T-helper 22 cell (primary cell): ENCODE measurements at places on chromosomes 1 and 21.
A peak's percentile ranks its signal among the peaks of the same experiment; 100 is the strongest.

DNA sequence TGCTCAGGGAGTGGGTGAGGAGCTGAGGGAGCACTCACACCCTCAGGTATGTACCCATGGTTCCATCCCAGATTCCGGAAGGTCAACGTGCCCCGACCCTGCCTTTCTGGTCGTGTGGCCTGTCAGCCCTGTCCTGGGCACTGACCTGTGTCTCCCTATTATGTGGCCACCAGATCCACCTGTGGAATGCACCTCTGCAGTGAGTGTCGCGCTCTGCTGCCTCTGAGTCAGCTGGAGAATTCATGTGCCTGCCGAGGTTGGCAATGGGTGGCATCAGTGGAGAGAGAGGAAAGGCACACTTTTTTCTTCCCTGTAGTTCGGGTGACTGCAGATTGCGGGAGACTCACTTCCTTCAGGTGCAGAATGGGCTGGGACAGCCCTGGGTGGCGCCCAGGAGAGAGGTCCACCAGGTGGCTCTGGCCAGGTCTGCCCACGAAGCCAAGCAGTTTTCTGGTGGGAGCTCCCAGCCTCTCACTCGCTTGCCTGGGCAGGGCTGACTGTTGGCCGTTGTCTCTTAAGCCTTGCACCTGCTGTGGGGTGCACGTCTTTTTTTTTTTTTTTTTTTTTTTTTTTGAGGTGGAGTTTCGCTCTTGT is 176.1 kb upstream of the TMEM51 start:
- no peak for DNase-seq

GRCh38 chr1:81437213-81437612 is 363.5 kb upstream of the ADGRL2 start:
- DNase-seq: no peak

- no peak for DNase-seq
Observed at GRCh38 chr1:182444497-182444896, 5.4 kb upstream of the RGSL1 start.

DNA sequence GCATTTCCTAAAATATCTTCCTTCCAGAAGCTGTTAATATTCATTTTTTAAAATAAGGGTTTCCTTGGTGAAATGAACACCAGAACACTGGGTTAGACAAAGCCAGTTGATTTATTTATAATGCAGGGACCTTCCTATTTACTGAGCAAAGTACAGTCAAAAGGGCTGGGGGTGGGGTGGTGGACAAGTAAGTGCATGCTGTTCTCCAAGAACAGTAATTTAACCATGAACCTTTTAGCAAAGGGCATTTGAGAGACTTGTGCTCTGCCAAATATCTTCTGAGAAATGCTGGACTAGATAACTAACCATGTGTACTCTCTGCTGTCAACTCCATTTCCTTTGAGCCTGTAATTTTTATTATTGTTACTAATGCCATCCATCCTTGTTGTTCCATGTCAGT is 100.2 kb downstream of the OMA1 start:
- DNase-seq: no peak

- no peak for DNase-seq
Observed at GRCh38 chr1:223010582-223011504, 132.2 kb downstream of the TLR5 start.

DNA sequence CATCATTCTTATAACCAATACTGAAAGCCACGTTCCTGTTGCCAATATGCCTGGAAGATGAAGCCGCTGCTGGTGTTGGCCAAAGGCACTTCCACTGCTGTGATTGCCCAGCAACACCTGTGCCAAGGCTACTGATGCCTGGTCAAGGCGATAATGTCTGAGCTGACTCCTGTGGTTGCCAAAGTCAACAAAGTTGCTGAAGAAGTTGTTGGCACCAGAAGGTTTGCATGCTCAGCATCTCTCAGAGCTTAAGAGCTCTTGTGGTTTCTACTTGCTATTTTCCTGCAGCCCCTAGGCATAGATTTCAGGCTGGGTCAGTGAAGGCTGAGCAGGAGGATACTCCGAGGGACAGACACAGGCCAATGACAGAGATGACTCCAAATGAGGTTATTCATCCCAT is 63.4 kb upstream of the RAB3GAP2 start:
- no peak for DNase-seq

DNA sequence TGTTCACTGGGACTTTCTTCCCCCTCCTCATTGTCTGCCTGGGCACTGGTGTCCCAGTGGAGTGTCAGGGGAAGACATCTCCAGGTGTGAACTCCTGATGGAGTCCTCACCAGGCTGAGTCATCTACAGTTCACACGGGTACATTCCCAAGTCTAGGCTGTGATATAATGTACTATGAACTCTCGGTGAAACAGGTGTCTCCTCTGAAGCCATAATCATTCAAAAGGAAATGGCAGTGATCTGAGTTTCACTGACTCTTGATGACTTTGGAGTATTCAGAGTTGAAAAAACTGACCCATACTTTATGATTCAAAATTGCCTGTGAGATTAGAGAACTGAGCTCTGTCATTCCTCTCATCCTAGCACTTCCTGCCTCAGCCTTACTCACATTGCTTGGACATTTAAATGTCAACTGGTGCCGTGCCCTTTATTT is 9.1 kb downstream of the LAMC2 start:
- no peak for DNase-seq

- peak; percentile 36 for DNase-seq
Observed at GRCh38 chr1:6448749-6449631, 17.0 kb downstream of the TNFRSF25 start.

DNA sequence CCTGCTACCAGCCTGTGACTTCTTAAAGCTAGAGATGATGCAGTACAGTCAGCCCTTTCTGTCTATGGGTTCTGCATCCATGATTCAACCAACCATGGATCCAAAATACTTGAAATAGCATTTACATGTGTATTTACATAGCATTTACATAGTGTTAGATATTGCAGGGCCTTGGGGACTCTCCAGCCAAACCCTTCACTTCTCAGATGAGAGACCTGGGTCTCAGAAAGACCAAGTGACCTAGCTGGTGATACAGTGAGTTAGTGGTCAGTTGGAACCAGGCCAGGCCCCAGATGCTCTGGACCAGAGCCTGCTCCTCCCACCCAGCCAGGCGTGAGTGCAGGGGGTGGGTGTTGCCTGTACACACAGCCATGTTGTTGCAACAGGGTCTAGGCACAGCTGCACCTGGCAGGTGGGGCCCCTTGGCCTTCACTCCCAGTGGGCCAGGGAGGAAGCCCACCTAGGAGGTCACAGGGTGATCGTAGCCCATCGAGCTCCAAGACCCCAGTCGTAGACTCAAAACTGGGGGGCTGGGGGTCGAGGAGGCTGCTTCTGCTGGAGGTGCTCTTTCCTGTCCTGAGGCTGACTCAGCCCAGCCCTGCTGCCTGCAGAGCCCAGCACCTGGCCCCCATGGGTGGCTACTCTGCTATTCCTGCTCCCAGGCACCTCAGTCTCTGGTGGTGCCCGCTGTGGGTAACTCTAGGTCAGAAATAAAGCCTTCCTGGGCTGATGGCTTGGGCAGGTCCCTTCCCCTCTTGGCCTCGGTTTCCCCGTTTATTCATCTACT is 7.7 kb downstream of the TMEM61 start:
- DNase-seq: no peak

GRCh38 chr1:201740670-201741111 is 88.3 kb upstream of the IPO9 start:
- DNase-seq: no peak

GRCh38 chr21:44907966-44908895 is 12.5 kb downstream of the ITGB2 start:
- DNase-seq: no peak

GRCh38 chr1:228047183-228047466 is 35.4 kb upstream of the ARF1 start:
- no peak for DNase-seq

- no peak for DNase-seq
Observed at GRCh38 chr1:227885135-227885647, 62.5 kb downstream of the WNT9A start.

DNA sequence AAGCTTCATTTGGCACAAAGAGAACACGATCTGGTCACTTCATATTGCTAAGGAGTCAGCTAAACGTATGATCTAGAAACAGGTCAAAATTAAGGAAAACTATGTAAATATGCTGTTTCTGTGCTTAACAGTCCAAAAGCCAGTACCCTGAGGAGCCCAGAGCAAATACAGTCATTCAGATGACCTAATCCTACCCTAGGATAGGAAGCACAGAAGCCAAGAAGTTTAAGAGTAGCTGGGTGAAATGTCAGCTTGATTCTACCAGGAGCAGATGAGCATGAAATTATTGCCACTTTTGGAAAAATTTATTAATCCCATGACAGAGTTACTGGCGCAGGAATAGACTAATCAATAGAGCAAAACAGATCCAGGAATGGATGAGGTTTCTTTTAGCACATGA is 18.3 kb downstream of the SORT1 start:
- no peak for DNase-seq

DNA sequence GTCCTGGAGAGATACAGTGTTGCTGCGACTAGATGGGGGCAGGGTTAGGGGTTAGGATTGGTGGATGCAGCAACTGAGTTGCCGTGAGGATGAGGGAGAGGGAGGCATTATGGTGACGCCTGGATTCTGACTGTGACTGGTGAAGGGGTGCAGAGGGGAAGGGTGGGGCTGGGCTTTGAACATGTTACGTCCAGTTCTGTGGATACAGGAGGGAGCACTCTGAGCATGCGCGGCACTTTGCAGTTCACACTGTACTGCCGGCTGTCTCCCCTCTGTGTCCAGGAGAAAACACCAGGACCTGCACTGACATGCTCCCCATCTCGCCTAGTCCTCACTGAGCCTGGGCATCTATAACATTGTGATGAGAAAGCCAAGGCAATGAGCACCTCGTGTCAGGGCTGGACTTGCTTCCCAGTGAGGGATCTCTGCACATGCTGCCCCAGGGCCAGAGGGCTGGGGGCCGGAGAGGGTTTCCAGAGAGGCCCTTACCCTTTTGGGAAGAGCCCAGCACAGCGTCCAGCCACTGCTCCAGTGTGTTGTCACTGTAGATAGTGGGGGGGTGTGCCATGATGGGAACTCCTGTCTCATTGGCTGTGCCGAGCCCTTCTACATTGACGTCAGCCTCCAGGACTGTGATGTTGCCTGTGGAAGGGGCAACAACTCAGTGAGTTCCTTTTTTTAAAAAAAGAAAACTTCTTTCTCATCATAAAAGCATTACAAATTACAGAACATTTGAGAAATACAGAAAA is 7.6 kb downstream of the FAM151A start:
- no peak for DNase-seq

GRCh38 chr1:201747261-201747660 is 81.7 kb upstream of the IPO9 start:
- no peak for DNase-seq

- DNase-seq: no peak
Observed at GRCh38 chr1:230950404-230950803, 28.3 kb downstream of the TTC13 start.

- DNase-seq: no peak
Observed at GRCh38 chr1:178494569-178494971, 2.2 kb downstream of the CLEC20A start.

DNA sequence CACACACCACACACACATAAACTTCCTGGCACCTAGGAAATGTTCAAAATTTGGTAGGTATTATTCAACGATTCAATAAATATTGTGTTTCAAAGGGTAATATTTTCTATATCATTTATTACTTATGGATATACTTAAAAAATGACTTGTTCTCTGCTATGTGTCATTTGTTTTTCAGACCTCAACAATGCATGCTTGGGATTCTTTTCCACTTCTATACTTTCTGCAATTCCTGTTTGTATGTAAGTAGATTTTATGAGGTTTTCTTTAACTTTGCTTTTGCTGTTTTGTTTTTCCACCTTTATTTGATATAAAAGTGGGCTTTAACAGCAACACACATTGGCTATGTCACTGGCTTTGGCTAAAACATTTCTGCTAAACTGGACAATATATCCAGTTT is 3.5 kb downstream of the CEP170 start:
- no peak for DNase-seq

GRCh38 chr1:45282351-45282750 is 44.3 kb upstream of the HPDL start:
- DNase-seq: no peak

DNA sequence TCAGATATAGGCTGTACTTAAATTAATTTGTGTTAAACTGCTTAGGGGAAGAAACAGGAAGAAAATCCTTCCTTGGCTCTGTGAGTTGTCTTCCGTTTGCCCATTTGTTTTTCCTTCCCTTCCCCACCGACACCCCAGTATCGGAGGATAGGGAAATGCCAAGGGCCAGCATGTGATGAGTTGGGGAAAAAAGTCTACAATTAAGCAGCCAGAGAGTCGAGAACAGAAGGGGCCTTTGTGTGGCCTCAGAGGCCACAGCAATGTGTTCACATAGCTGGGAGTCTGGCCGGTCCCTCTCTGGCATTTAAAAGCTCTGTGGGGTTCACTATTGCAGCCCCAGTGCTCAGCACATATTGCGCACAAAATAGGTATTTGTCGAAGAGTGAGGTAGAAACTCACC is 489.3 kb downstream of the MATN1 start:
- DNase-seq: no peak

DNA sequence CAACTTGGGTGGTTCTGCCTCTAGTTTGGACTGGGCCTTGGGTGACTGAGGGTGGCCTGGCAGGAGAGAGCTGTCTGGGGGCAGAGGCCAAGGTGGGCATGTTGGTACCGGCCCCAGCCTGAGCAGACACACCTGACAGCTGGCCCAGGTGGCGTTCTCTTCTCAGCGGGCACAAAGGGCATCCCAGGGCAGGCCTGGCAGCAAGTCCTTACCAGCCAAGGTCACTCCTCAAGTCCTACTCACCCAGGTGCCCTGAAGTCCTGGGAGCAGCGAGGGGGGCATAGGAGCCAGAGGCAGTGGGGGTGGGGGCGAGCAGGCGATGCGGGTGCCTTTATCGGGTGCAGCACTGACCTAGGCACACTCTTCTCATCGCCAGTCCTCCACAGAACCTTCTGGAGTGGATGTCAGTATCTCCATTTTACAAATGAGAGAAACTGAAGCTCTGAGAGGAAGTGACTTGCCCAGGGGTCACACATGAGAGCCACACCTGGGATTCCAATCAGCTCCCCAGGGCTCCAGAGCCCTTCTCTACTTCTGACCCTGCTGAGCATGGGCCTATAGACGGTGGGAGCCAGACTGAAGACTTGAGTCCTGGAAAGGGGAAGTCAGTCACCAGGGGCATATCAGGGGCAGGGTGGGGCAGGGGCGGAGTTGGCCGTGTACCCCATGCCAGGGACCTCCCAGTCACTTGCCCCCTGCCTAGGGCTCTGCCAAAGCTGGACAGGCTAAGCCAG is 587 bp upstream of the SLC25A34 start:
- DNase-seq: no peak

GRCh38 chr1:225944387-225944786 is 3.4 kb upstream of the LEFTY2 start:
- no peak for DNase-seq

DNA sequence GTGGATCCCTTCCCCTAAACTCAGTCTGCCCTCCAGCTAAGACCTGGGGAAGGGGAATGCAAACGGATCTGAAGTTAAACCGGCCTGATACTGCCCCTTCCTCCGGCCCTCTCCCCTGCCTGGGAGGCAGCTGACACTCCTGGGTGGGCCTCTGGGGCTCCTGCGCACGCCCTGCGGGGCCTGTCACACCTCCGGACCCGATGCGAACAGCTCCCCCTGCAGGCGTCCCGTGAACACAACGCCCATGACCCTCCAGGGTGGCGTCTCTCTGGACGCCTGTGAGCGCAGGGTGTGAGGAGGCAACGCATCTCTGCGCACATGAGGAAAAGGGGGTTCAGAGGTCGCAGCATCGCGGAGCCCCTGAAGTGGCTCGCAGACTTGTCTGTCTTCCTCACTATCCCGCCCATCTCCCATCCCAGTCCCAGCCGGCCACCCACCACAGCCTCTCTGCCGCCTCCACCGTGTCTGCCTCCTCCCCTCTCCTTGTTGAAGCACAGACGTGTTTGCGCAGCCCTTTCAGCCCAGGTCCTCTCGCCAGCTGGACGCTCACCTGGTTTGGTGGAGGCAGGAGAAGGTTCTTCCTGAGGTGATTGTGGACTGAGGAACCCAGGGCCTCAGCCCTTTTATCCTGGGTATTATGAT is 421 bp upstream of the LCE3A start:
- no peak for DNase-seq
